Panc1 (cell line): ENCODE measurements at places on chromosomes 3 and 15. TPM values are rescaled to one million over a fixed set of nuclear protein-coding genes. Genes with fewer than 3 reads are reported as not detected.

DNA sequence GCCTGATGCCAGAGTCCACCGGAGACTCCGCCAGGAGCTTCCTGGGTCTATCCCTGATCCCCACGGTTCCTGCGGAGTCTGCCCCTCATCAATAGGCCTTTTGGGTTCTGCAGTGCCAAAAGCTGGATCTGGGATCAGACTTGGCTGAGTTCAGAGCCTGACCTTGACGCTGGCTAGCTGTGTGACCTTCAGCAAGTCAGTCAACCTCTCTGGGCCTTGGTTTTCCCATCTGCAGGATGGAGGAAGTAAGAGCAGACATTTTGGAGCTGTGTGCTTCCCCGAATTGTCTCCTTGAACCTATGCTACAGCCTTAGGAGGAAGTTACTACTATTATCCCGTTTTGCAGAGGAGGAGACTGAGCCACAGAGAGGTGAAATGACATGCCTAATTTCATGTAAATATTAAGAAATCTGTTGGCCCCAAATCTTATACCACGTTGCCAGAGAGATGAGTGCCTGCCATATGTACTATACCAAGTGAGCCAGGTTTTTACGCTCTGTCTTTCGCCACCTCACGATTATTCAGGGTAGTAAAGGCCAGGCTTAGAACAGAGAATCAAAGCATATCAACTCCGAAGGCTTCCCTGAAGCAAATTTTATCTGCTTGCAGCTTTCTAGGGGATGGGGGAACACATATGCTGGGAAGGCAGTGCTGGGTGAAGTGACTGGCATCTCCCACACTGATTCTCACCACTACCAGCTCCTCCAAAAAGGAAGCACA is 112.5 kb downstream of the SRGAP3 start:
- DNase-seq = no peak

GRCh38 chr3:121481106-121481880 is 64.5 kb downstream of the POLQ start:
- no peak for DNase-seq

ZNF660 gene
- not detected for total RNA-seq

GRCh38 chr3:90092994-90093393 is 985.6 kb downstream of the EPHA3 start:
- no peak for DNase-seq

CSPG5 gene
- total RNA-seq = 3.2 TPM

- DNase-seq = no peak
These were observed 5.7 kb downstream of the STIMATE start for GRCh38 chr3:52891615-52892081.

DNA sequence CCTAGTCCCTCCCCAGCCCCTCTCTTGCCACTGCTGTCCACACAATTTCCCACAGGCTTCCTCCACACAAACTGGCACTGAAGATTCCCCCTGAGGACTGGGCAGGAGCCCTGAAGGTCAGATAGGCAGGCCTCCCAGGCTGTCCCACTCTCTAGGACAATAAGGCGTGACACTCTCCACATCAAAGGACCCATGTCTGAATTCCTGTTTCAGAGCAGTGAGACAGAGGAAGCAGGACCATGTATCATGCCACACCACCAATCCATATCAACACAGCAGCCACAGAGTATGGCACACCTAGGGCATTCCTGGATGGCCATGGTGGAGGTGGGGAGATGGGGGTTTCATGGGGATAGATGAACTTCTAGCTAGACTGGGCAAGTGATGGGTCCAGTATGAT is 13.8 kb upstream of the CCR1 start:
- DNase-seq = no peak

TMEM158 gene
- total RNA-seq = 7.3 TPM

DNA sequence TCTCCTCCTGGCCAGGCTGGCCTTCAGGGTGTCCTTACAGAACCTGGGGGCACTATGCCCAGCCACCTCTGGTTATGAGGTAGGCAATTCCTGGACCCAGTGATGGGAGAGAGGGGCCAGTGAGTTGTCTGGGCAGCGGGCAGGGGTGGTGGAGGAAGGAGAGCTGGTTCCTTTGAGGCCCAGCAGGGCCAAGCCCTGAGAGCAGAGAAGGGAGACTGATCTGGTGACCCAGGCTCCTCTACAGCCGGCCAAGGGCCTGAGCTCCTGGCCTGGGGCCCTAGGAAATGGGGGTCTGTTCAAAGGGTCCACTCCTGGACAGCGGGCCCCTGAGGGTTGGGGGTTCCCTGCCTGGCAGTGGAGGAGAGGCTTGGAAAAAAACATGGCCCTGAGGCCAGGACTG is 7.9 kb downstream of the SLC38A3 start:
- no peak for DNase-seq

- DNase-seq = no peak
These were observed 109.5 kb downstream of the THRB start for GRCh38 chr3:24385012-24385615.

FHIT gene
- 2.2 TPM for total RNA-seq

DNA sequence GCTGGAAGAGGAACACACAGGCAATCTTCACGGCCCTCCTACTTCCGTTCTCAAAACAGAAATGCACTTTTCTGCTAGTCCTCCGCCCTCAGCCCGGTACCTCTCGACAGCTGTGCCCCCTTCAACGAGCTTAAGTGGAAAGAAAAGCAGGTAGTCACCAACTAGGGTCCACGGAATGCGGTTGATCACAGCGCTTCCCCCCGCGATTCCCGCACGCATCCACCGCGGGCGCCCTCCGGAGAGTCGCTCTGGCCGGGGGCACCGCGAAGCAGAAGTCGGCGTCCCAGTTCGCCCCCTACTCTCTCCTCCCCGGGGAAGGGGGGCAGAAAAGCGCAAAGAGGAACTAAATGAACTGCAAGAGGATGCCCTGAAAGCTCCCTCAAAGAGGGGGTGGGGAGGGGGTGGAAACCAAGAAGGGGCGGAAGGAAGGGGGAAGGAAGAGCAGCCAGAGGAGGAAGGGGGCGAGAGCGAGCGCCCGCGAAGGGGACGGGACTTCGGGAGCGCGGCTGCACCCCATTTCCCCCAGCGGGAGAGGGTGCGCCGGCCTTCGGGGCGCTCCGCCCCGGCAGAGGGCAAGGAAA is 738 bp downstream of the ACAP2 start:
- DNase-seq = no peak

- DNase-seq = no peak
These were observed 7.7 kb downstream of the BCL6 start for GRCh38 chr3:187737368-187738070.

DNA sequence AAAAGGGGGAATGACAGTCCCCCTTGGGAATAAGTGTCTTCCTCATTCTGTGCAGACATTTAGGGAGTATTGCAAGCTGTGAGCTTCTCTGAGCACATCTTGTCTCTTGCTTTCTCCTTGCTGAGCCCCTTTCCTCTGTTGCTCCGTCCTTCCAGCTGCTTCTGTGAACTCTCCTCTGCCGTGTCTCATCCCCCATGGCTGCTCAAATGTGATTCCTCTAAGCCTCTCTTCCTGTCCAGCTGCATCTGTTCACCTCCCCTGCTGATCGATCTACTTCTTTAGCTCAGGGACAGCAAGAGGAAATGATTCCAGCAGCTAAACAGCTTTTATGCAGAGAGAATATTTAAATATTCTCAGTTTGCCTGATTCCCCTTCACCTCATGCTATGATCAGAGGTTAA is 328.0 kb upstream of the DNAJC19 start:
- no peak for DNase-seq

- no peak for DNase-seq
These were observed 101.7 kb upstream of the CCDC54 start for GRCh38 chr3:107275511-107275910.

DNA sequence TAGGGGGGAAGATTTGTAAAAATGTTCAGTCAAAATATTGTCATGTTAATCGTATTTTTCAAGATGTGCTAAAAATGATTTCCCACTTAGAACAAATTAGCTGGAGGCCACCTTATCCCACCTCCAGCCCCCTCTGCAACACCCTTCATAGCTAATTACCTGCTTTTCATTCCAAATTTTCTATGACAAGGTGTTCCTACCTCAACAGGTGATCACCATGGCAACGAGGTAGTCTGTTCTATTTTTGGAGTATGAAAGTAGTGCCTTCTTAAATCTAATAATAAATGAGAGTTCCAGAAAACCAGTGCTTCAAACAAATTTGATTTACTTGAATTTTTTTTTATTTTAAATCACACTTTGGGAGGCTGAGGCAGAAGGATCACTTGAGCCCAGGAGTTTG is 149.8 kb downstream of the FNDC3B start:
- no peak for DNase-seq

DNA sequence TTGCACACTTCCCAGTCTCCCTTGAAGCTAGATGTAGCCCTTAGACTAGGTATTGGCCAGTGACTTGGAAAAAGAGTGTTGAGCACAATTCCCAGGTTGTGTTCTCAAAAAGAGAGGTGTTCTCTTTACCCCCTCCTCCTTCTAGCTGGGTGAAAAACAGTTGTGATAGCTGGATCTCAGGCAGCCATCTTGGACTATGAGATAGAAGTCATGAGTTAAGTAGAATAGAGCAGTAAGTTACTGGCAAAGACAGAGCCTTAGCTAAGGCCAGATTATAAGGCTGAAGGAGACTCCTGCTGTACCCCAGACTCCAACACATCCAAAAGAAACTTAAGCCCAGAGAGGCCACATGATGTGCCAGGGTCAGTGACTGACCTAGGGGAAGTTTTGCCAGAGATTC is 8.1 kb upstream of the STRA6 start:
- no peak for DNase-seq

DNA sequence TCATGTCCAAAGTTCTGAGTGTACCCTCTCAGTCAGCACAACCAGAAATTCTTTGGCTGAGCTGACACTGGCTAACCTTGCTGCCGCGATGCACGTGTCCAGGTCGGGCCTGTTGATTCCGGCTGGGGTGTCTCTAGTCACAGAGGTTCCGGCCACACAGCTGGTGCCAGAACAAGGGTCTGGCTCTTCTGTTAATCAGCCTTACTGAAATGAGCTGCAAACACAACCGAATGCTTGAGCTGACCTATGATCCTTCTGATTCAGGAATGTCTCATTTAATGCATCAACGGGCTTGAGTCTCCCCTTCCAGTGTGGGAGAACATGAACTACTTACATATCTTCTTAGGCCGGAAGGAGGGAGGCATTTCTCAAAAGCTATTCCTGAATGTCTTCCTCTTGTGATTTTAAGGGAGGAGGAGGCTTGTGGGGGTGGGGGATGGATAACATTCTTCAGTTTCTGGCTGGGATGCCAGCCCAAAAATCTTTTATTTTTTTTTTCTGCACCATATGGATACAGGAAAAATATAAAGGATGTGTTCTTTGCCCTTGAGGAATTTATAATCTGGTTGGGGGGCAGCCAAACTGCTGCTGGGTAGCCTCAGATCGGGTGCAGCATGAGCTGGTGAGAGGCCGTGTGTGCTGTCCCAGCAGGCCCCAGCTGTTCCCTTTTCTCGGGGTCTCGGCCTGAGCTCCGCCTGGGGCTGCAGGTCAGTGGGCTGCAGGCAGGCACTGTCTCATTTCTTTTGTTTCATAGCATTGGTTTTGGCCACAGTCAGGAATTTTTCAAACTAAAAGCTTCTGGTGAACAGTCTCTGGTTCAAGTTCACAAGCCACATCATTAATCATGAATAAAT is 319.1 kb upstream of the TBL1XR1 start:
- no peak for DNase-seq

VEPH1 gene
- total RNA-seq = 0.51 TPM

- DNase-seq = no peak
These were observed 132.3 kb upstream of the MB21D2 start for GRCh38 chr3:193049935-193050334.

DNA sequence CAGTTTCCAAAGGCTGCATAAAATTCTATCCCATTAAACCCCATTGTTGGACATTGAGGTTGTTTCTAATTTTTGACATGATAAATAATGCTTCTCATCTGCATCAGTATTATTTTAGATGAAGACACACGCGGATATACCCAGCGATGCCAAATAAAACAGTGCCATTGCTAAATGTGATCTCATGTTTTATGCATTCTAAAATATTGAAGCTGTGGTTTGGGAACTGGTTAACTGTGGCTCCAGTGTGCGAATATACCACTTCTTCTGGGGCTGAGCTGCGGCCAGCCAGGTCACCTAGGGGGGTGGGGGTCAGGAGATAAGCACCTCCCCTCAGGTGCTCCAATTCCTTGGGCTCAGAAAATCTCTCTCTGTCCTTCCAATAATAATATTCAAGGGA is 230.0 kb downstream of the ADAMTS9 start:
- DNase-seq = no peak

FETUB gene
- total RNA-seq = not detected

- no peak for DNase-seq
These were observed 19.8 kb upstream of the LYSMD4 start for GRCh38 chr15:99753066-99753465.

GUCA1C gene
- not detected for total RNA-seq

- peak; percentile 8 for DNase-seq
These were observed 7.3 kb downstream of the NEK4 start for GRCh38 chr3:52763466-52763865.

GRCh38 chr3:38724392-38724736 is 74.9 kb upstream of the SCN5A start:
- DNase-seq = no peak

DNA sequence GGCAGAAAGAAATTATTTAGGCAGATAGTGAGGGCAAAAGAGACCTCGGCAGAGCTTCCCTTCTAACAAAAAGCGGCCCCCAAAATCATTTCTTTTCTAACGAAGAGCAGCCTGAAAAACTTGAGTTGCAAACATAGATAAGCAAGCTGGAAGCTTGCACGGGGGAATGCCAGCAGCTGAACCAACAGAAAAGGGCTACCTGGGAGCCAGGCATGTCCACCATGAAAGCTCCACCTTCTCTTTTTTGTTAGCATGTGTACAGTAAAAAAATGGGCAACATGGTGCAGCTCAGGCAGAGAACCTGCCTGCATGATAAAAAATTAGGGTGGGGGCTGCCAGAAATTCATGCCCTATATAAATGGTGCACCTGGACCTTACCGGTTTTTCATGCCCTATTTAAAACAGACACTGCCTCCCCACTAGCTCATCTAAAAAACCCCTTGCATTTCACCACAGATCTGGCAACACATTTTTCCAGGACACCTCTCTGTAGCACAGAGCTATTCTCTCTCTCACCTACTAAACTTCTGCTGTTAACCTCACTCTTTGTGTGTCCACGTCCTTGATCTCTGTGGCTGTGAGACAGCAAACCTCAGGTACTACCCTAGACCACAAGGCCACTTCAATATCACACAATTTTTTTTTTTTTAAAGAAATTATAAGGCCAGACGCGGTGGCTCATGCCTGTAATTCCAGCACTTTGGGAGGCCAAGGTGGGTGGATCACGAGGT is 18.7 kb downstream of the SLC33A1 start:
- no peak for DNase-seq
